ENCODE measurements at places on chromosomes 5 and 9.

GRCh38 chr5:162078805-162079204, 11.2 kb downstream of the GABRG2 start:
- no peak for DNase-seq

GRCh38 chr9:78714576-78714975, 417.7 kb downstream of the PSAT1 start:
- peak; percentile 29 for DNase-seq

DNA sequence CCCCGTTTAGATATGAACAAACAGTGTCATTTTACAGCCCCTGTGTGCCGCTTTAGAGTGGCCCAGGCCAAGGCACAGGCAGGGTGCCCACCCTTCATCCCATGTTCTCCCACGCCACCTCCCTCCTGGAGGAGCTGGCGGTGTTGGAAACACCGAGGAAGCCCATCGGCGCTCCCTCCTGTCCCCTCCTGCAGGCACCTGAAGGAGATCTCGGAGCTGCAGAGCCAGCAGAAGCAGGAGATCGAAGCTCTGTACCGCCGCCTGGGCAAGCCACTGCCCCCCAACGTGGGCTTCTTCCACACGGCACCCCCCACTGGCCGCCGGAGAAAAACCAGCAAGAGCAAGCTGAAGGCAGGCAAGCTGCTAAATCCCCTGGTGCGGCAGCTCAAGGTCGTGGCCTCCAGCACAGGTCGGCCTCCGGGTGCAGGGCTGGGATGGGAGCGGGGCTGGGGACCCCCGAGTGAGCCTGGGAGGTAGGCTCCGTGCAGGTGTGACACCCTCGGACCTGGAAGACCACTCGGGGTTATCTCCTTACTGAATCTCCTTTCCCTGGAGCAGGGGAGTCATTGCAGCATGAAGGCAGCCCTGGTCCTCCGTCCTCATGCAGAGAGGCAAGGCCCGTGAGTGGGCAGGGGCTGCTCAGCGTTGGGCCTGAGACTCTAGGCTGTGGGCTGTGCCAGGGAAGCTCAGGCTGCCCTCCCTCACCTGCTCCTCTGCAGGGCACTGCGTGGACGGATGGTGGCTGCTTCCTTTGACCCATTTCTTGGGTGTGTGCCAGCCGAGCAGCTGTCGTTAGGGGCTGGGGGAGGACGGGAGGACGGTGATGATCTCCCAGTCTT, 113.9 kb downstream of the WNK2 start:
- no peak for DNase-seq

- DNase-seq = no peak
Observed at GRCh38 chr5:154228696-154229095, 38.2 kb downstream of the GALNT10 start.

DNA sequence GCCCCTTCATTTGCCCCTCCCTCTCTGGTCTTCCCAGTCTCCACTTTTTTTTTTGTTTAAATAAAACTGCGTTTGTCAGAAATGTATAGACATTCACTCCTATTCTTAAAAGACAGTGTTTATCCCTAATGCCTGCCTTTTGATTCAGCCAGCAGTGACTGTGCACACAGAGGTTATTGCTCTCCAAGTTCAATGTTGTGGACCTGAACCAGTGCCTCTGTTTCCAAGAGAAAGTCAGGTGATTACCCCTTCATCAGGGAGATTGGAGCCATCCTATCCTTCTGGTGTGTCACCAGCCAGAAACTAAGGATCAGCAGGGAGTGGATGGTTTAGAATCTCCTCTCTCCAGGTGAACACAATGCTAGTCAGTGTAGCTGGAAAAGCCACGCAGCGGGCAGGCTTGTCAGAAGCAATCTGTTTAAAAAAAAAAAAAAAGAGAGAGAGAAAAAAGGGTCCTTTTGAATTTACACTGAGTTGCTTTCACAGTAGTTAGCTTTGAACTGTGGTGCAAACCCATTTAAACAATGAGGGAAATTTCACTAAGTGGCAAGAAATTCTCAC, 167.5 kb upstream of the DMRT1 start:
- DNase-seq = no peak

GRCh38 chr9:129596541-129597331, 24.2 kb downstream of the C9orf50 start:
- DNase-seq = peak; percentile 90

DNA sequence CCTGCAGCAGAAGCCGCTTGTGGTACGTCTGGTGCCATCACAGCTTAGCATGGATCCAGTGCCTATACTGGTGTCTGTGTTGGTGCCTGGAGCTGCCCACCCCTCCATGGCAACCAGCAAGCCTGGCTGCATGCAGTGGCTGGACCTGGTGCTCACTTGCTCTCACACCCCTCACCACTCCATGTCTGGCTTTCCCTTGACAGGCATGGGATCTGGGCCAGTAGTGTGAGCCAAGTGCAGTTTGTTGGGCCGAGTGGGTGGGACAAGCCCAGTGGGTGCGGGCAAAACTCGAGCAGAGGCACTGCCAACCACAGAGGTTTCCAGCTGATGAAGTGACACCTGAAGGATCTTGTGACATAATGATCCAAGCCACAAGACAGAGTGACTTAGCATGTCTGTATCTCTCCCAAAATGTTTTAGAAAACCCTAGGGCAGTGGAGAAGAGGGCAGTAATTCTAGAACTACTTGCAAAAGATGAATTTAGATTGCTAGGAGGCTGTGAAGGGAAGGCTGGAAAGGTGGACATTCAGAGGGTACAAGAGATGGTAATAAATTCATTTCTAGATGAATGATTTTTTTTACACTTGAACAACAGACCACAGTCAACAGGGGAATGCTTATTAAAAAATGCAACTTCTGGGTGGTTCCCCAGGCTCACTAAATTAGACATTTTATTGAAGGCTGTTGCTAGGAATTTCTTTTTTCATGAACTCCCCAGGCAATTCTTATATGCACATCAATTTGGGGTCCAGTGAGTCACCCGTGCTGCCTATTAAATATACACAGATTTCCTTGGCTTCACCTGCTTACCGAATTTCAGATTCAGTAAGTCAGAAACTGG, 660.3 kb downstream of the TLR4 start:
- no peak for DNase-seq

- no peak for DNase-seq
Observed at GRCh38 chr5:98999631-99000030, 70.8 kb upstream of the CHD1 start.

GRCh38 chr9:130854092-130854491, 19.0 kb downstream of the ABL1 start:
- no peak for DNase-seq

GRCh38 chr9:19913151-19913550, 124.3 kb upstream of the SLC24A2 start:
- no peak for DNase-seq

GRCh38 chr9:82783045-82783444, 279.9 kb downstream of the RASEF start:
- DNase-seq = no peak

DNA sequence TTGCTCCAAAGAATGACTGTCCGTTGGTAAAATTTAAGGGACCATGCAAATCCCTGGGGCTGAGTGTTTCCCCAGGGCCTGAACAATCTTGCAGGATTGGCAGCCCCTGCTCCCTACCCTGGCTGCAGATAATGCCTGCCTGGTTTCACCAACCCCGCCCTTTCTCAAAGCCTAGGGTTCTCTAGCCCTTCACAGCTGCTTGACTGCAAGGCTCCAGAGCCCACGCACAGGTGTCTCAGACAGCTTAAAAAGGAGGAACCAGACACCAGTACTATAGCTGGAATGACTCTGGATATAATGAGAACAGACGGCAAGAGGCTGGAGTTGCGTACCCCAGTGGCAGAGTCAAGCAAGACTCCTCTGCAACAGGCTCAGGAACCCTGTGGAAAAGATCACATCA, 25.2 kb upstream of the TNIP1 start:
- DNase-seq = no peak

DNA sequence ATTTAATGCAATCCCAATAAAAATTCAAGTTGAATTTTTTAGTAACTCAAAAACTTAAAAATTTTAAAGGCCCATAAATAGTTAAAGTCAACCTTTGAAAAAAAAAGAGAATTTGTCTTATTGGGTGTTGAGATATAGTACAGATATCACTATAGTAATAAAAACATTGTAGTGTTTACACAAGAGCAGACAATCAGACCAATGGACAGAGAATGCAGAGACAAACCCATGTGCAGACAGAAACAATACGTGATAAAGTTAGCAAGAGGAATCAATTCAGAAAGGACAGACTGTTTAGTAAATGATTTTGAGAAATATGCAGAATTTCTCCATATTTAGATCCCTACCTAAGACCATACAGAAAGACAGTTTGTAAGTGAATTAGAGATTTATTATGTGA, 33.9 kb downstream of the GOLGA1 start:
- DNase-seq = no peak

GRCh38 chr5:108636135-108636853, 111.4 kb upstream of the FER start:
- DNase-seq = no peak

DNA sequence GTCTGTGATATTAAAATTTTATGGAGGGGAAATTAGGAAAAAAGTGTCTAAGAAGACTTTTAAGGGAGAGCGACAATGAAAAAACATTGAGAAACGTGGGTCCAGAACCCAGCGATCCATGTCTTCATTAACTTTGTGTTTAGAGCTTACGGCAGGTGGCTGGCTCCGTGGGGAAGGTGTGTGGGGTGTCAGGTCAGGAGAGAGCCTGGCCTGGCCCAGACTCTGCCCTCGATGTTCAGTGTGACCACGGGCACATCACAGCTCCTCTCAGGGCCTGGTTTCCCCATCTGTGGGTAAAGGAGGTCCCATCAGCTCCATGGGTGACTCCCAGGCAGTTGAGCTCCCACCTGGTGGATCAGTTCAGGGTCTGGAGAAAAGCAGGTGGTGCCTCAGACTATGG, 22.1 kb downstream of the DAB2IP start:
- no peak for DNase-seq

DNA sequence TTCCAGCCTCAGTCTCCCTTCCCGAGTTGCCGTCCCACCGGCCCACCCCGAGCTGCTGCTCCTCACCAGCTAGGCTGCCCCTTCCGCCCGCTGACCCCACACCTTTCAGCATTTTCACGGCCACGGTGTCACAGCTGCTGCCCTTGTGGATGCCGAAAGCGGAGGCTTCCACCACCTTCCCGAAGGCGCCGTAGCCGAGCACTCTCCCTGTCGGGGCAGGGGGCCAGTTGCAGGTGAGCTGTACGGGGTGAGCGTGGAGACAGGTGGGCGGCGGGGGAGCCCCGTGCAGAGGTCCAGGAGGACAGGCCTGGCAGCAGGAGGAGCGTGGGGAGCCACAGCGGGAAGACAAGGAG, 28.2 kb upstream of the SCGB3A1 start:
- no peak for DNase-seq

DNA sequence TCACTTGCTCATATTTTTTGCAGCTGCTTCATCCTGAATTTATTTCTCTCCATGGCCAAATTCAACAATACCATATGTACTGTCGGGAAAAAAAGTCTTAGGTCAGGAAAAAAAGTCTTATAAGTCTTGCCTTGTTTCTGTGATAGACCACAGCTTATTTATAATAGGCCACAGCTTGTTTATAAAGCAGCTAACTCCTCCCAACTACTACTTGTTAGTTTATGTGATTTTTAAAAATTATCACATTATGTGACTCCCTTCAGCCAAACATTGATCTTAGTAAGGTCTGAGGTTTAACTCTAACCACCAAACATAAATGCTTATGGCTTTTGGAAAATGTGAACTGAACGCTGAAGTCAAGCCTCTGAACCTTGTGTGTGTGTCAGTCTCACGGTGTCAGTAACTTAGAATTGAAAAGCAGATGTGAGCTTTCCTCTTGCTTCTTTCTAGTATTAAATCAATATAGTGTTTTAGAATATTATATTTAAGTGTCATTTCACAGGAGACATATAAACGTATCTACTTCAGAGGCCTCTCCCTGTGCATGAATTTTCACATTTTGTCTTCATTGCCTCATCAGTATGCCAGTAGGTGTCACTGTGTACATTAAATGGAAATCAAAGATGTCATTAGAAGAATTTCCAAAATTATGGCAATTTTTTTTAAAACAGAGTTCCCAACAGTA, 51.3 kb downstream of the SNX24 start:
- DNase-seq = peak; percentile 22

- no peak for DNase-seq
Observed at GRCh38 chr9:20236676-20237075, 385.6 kb downstream of the MLLT3 start.

- no peak for DNase-seq
Observed at GRCh38 chr9:92384375-92384774, 20.0 kb downstream of the OGN start.

GRCh38 chr5:66015196-66015960, 89.0 kb downstream of the ERBIN start:
- DNase-seq = no peak

DNA sequence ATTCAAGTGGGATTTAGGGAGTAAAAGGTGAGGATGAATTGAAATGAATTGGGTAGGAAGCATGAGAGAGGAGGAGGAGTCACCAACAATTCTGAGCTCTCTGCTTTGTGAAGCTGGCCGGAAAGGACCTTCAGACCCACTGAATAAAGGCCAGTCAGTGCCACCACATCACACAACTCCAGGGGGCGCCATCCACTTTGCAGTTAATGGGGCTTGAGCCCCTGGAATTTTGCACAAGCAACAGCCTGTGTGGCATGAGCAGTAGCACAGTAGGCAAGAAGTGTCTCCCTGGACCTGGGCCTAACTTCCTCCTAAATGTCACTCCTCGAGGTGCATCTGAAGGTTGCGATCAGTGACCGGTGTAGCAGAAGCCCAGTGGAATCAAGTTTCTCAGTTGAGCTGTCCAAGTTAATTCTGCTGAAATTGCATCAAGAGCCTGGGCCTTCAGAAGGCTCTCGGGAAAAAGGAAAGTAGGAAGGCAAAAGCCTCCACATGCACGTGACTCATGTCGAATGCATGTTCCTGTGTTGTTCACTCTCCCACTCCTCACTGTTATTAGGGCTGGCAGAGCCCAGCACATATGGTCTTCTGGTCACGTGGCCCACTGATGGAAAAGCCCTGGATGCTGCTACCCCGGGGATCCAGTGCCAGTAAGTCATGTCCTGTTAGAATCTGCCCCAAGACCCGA, 27.8 kb upstream of the GLIS3 start:
- DNase-seq = no peak

- no peak for DNase-seq
Observed at GRCh38 chr5:77486344-77486962, 5.7 kb downstream of the WDR41 start.

- DNase-seq = no peak
Observed at GRCh38 chr5:41253109-41253508, 39.8 kb upstream of the C6 start.

DNA sequence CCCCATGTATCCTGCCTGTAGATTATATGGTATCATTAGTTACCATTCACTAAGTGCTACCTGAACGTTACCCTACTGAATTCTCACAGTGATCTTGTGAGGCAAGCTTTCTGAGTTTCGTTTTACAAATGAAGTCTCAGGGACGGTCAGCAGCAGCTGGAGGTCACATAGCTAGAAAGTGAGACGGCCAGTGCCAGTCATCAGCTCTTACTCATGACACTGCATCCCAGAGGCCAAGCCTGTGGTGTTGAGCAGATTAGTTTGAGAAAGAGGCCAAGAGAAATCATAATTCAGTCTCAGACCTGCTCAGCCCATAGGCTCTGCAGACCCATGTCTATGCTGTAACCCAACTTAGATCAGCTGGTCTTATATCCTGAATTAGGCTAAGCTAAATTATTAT, 95.7 kb upstream of the EGFLAM start:
- no peak for DNase-seq

- DNase-seq = no peak
Observed at GRCh38 chr5:139903450-139903794, 107.8 kb downstream of the PSD2 start.

GRCh38 chr9:31034311-31034710, 1350.1 kb upstream of the ACO1 start:
- no peak for DNase-seq

- no peak for DNase-seq
Observed at GRCh38 chr5:32735512-32735911, 24.4 kb downstream of the NPR3 start.

- DNase-seq = no peak
Observed at GRCh38 chr9:32472344-32472743, 53.7 kb downstream of the RIGI start.

All from cerebellar cortex (tissue), 1 donor.